ENCODE measurements at places on chromosomes 13 and 19.

GRCh38 chr19:29565171-29565570, 39.4 kb downstream of the VSTM2B start:
- DNase-seq: no peak

- peak; percentile 41 for DNase-seq
Measured at GRCh38 chr13:109817591-109818535, 31.5 kb upstream of the IRS2 start.

DNA sequence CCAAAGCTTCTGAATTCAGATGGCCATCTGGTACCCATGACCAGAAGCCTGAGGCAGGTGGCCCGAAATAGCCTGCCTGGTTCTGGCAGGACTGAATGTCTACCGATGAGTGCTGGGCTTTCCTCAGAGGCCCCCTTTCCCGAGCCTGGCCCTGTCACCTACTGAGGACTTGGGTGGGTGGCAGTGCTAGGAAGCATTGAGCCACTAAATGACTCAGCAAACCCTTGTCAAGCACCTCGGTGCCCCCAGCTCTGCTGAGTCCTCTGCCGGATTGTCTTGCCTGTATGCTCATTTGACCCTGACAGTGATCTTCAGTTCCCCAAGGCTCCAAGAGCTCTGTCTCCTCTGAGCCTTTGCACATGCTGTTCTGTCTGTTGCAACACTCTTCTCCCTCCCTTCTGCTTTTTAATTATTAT, 17.9 kb downstream of the PPP1R37 start:
- DNase-seq: no peak

- DNase-seq: peak; percentile 98
Measured at GRCh38 chr13:42847891-42848663, 66.7 kb downstream of the FAM216B start.

- DNase-seq: peak; percentile 39
Measured at GRCh38 chr13:52695856-52696255, 43.2 kb downstream of the SUGT1 start.
